ENCODE measurements at places on chromosomes 12 and 14.

DNA sequence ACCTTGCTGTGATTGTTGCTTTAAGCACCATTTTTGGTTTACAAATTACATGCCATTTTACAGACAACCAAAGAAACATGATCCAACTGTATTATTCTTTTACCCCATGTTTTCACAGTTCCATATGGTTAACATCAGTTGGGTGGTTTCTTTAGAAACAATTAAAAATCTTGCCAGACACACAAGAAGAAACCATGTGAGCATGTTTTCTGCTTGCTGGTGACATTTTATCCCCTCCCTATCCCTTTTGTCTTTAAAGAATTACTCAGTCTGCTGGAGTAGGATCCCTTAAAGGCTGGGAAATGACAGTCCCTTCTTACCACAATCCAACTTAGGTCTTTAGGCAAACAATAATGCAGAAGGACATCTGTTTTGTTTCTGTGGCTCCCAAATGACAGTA, 121.8 kb upstream of the PLXNC1 start:
- no peak for DNase-seq

DNA sequence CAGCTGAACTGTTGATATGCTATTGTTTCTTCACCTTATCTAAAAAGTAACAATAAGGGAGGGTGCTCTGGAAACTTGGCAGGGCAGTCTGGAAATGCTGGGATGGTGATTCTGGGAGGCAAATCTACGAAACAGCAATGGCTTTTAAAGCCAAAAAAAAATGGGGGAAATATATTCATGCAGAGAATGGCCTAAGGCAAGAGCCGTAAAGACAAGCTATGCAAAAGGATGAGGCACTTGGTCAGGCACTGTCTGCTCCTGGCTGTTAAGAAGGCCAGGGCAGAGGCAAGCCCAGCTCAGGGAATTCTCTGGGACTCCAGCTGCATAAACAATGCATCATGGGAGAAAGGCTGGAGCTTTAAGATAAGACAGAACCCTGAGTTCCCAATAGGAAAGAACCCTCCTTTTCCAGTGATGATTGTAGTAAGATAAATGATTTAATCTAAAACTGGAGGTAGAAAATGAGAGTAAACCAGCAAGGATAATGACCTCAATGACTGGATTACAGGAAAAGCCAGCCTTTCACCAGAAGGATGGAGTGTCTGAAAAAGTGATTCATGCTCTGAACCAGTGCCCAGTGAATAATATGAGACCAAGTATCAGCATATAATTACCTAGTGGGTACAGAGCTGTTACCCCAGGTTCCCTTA, 46.0 kb downstream of the ITPR2 start:
- DNase-seq: peak; percentile 67

DNA sequence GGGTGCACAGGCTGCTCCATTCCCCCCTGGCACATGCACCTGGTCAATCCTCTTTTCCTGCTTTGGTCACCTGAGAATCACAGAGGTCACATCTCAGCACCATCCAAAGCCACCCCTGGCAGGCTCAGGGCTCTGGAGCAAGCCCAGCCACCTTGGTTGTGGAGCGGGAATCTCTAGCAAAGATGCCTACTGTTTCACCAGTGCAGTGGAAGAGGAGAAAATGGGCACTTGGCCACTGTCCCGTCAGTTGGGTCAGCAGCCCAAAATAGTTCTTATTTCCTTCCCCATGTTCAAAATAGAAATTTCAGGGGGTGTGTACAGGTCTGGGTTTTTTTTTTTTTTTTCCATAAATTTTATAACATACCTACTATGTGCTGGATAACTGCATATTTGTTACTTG, 18.3 kb downstream of the RTL1 start:
- DNase-seq: no peak

DNA sequence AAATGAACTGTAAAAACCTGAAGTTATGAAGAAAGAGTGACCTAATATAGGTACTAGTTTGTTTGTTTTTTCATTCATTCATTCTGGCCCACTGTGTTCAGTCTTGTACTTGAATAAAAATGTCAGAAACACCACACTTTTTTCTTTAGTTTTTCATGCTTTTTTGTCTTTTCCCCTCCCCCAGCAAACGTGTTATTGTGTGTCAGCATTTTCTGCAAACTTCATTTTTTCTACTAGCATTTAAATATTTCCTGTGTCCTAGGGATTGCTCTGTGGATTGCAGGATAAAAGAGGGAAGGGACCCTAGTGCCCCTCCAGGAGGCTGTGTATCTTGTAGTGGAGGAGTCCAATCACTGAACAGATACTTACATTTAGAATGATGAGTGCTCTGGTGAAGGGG, 42.2 kb downstream of the ETNK1 start:
- DNase-seq: no peak

GRCh38 chr14:86712176-86712575, 1182.2 kb downstream of the FLRT2 start:
- DNase-seq: no peak

- DNase-seq: peak; percentile 52
Observed at GRCh38 chr14:32480337-32480736, 151.2 kb downstream of the AKAP6 start.

DNA sequence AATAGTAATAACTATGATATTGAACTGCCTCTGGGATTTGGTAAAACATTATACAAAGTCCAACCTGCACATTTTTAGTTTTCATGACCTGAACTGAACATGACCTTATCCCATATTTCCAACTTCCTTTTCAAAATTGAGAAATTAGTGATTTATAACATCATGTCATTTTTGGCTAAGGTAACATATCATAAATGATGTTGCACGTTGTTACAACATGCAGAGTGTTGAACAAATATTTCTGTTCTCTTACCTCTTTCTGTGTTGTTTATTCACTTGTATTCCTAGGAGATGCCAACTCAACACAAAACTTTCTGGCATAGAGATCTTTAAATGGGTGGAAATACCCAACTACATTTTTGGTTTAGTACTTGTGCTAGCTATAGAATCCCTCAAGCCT, 496.0 kb downstream of the SLC6A15 start:
- no peak for DNase-seq

- DNase-seq: no peak
Observed at GRCh38 chr14:60217713-60218112, 31.3 kb upstream of the PPM1A start.

GRCh38 chr12:130083002-130083401, 79.3 kb upstream of the FZD10 start:
- DNase-seq: no peak

DNA sequence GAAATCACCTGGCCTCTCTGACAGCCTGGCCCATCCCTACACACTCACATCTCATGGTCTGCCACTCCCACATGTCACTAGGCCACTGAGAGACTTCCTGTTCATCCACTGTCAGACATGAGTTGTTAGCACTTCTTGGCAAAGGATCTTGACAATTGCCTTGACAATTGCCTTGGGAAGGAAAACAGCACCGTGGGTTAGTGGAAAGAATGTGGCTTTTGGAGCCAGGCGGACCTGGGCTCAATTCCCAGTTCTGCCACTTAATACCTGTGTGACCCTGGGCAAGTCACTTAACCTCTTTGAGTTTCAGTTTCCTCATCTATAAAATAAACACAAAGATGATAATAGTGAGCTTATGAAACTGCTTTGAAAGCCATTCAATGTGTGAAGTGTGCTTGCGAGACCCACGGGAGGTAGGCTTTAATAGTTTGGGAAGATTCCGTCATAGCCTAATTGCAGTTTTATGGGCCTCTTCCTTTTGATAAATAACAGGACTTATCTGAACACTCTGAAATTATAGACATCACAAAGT, 250.4 kb downstream of the C12orf75 start:
- no peak for DNase-seq

GRCh38 chr12:132771126-132771838, 9.7 kb upstream of the ANKLE2 start:
- no peak for DNase-seq

GRCh38 chr12:57159311-57159710, 11.9 kb upstream of the LRP1-AS start:
- DNase-seq: no peak

- no peak for DNase-seq
Observed at GRCh38 chr12:10242539-10242938, 29.9 kb downstream of the GABARAPL1 start.

- DNase-seq: no peak
Observed at GRCh38 chr12:113372371-113372770, 14.0 kb downstream of the PLBD2 start.

- DNase-seq: no peak
Observed at GRCh38 chr12:124949779-124950728, 35.6 kb upstream of the UBC start.

- peak; percentile 81 for DNase-seq
Observed at GRCh38 chr12:8697476-8698131, at the start of gene RIMKLB. TSS of gene RIMKLB (plus strand) at chr12:8697991. CDS start at chr12:8713867, 15,876 bp downstream.

DNA sequence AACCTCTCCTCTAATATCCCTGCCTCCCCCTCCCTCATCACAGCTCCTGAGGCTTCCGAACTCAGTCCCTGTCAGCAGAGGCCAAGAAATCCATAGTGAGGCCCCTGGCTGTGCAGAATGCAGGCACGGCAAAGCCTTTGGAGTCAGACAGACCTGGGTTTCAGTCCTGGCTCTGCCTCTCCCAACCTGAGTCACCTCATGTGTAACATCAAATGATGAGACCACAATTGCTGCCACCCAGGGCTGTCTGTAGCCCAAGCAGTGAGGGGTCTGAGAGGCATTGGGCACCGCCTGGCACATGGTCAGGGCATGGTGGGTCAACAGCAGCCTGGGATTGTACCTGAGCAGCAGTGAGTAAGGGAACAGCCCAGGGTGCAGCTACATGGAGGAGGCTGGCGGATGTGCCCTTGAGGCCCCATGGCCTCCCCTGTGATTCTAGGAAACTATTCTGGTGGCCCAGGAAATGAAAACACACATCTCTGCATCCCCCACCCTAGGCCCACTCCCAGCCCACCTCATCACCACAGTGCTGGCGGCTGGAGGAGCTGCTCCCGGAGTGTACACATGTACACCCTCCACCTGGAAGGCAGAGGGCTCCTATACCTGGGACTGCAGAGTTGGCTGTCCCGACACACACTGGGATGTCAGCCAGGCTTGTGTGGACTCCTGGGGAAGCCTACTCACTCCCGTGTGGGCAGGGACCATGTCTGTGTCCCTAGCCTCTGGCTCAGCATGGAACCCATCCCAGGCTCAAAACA, 7.7 kb downstream of the ANKRD33 start:
- no peak for DNase-seq

- peak; percentile 86 for DNase-seq
Observed at GRCh38 chr12:108630481-108631207, 3.0 kb downstream of the SELPLG start.

GRCh38 chr12:6306599-6307220, 3.8 kb upstream of the PLEKHG6 start:
- no peak for DNase-seq

DNA sequence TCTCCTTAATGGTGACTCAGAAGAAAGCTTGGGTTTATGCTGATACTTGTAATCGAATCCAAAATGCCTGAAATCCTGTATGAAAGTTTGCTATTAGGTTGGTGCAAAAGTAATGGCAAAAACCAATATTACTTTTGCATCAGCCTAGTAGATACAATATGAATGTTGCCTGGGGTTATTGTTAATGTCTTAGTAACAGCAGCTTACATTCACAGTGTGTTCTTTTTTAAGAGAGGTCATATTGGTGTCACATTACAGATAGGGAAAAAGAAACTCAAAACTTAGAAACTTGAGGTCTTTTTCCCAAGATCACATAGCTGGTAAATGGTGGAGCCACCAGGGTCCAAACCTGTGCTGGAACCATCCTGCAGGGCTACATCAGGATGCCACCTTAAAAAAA, 25.2 kb downstream of the SRGAP1 start:
- DNase-seq: no peak

- DNase-seq: peak; percentile 84
Observed at GRCh38 chr14:90419200-90419599, 22.4 kb downstream of the CALM1 start.

DNA sequence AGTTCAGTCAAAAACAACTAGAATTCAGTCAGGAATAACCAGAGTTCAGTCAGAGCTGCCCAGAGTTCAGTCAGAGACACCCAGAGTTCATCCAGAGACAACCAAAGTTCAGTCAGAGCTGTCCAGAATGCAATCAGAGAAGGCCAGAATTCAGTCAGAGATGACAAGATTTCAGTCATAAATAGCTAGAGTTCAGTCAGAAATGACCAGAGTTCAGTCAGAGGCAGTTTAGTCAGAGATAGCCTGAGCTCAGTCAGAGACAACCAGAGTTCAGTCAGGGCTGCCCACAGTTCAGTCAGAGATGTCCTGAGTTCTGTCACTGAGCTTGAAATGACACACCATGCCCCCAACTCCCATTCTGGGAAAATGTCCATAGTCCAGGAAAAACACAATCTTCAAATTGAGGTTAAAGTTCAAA, 1102.8 kb downstream of the BCL11B start:
- DNase-seq: no peak

DNA sequence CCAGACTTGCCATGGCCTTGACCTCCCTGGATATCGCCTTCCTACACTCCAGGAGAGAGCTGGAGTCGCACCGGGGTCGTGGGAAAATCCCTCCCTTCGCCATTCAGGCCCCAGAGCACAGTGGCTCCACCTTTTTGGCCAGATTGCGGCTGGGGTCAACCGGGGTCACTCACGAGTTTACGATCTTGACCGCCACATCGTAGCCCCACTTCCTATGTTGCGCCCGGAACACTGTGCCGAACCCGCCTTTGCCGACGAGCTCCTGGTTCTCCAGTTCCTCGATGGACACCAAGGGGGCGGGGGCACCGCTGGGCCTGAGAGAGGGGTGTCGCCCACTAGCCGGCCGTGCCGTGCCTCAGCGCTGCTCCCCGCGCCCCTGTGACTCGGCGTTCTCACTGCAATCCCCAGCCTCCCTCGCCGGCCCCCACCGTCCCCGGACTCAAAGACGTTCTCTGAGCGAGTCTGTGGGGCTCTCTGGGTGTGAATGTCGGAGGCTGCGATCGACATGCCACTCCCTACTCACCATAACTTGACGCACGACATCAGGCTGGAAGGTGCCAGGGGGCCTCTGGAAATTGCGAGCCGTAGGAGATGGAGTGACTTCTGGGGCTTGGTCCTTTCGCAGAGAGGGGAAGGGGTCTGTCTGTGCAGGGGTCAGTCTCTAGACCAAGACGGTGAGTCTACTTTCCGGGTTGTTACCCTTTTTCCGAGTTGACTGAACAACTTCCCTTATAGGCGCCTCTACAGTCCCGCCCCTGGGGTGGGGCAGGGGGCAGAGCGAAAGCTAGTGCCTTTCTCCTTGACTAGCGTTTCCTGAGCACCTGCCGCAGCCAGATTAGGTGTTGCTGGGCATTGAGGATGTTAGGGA, at the start of gene RIPK3:
Gene RIPK3 (minus strand): TSS at position 708 of the 868 bp plus-strand sequence. CDS start 165 bp downstream, at position 543.
- no peak for DNase-seq

DNA sequence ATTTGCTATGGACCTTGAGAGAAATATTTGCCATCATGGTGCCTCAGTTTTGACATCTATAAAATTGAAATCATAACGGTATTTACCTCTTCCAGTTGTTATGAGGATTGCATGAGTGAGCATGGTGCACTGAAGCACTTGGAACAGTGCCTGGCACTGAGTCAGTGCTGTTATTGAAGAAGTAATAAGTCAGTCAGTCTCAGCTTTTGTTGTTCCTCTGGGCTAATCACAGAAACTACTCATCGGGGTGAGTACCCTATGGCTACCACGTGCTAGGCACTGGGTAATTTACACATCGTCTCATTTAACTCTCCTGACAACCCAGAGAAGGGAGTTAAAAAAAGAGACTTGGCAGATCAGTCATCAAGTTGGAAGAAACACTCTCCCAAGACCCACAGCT, 159.5 kb upstream of the NRXN3 start:
- DNase-seq: no peak

- DNase-seq: no peak
Observed at GRCh38 chr14:106094654-106095189, 568.3 kb downstream of the TMEM121 start.

All from AG08395 (cell line).